Thoracic aorta (tissue), 2 donors: ENCODE measurements at places on chromosomes 12 and 14. TPM values are rescaled to one million over a fixed set of nuclear protein-coding genes. Genes with fewer than 3 reads are reported as not detected.

GRCh38 chr14:53541411-53541810 is 388.3 kb upstream of the DDHD1 start:
- no peak for DNase-seq

DNA sequence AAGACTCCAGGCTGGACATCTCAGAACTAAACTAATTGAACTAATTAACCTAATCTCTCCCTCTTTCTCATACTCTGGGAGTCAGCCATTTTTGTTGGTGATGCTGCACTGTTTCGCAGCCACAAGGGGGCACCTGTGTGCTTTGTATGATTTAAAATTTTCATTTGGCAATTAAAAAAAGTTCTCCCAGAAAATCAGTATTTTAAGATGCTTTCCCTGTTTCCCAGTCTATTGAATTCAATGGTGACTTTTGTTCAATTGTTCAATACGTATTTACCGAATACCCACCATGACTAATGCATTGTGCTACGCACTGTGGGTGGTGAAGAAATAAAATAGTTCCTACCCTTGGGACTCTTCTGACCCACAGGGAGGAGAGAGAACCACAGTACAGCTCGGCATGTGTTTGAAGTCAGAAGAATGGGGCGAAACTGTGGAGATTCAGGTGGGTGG is 63.7 kb downstream of the ZNF664 start:
- DNase-seq, result no peak

- DNase-seq, result no peak
Observed at GRCh38 chr12:61998791-61999190, 261.4 kb upstream of the USP15 start.

DNA sequence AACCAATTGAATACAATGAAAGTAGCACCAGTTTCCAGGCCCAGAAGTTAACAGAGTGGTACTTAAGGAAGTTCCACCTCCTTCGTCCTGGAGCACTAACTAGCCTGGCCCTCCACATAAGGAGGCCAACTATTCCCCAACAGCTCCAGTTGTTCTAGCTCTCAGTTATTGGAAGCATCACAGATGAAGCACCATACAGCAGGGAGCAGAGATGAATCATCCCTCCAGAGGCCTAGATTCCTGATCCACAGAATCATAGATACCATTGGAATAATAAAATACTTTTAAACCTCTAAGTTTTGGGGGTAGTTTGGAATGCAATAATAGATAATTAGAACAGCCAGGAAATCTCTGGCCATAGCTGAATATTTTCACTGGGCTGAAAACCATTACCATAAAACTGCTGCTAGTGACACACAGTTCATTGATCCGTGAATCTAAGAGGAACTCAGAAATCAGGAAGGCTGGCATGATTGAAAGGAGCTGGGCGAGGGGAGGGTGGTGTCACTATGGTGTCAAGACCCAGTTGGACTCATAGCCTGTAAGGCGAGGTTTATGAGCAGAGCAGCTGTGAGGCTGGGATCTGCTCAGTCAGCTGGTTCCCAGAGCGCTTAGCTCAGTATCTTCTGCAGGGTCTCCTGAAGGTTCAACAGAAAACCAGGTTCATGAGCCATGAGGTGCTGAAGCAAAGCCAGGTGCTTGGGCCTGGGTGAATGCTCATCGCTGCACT is 371.4 kb upstream of the TMTC1 start:
- no peak for DNase-seq

GRCh38 chr12:66188584-66189485 is at the start of gene IRAK3:
Gene IRAK3, plus strand, starts transcription at chr12:66189214. Its CDS starts 86 bp downstream, at chr12:66189300.
- peak; percentile 40 for DNase-seq

DNA sequence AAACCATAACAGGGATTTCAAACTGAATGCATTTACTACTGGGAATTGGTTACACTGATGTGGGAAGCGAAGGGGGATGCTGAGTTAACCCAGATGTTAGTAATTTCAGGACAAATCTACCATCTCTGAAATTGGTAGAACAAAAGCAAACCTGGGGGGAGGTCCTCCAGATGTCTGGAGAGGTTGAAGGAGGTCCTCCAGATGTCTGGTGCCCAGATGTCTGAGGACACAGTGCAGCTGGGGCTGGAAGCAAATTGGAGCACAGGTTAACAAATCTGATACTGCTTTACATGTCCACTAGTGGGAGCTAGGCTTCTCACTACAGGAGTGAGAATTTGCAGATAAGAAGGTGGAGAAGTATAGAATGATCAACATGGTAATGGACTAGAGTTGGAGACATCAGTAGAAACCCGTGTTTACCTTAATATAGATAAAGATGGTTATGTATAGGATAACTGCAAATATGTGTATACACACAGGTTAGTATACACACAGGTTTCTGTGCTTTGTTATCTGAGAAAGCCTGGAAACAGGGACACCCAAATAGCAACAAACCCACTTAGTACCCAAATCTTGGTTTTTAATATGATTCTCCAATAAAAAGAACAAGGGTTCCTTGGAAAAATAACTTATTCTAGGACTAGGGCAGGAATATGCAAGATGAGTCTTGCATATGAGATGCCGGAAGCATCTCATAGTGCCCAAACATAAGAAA is 162.5 kb downstream of the C12orf50 start:
- no peak for DNase-seq

GRCh38 chr12:89537389-89537788 is 11.5 kb upstream of the POC1B start:
- no peak for DNase-seq

GRCh38 chr14:69760810-69761209 is 6.1 kb upstream of the SRSF5 start:
- DNase-seq, result no peak

- DNase-seq, result peak; percentile 65
Observed at GRCh38 chr12:6226002-6226678, 25.9 kb downstream of the CD9 start.

- DNase-seq, result peak; percentile 80
Observed at GRCh38 chr12:12562585-12563261, at the start of gene DUSP16. Gene DUSP16, minus strand, starts transcription at chr12:12562863. Its CDS starts 41,765 bp downstream, at chr12:12521098.

GRCh38 chr14:65193916-65194590 is 91.7 kb upstream of the MAX start:
- DNase-seq, result no peak

GRCh38 chr12:30763053-30763452 is 8.3 kb upstream of the CAPRIN2 start:
- no peak for DNase-seq

DNA sequence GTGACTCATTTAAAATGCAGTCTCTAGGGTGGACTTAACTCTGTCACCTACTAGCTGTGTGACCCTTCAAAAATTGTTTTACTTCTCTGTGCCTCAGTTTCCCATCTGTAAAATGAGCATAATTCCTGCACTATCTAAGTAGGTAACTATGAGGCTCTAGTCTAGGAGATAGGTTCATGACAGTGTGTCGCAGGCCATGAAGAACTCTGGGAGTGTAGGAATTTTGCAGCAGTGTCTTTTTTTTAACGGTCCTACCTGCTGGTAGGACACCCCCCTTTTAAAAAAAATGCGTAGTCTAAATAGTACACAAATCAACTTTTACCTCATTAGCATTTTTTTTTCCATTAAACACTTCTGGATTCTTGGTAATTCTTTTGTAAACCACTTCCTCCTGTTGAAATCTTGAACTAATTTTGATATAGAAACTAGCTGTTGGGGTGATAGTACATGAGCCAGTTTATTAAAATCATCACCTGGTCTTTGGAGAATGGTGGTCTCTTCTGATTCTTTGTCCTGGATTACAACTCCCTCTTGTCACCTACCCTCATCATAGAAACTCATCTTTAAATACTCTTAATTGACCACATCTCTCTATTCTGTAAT is 86.0 kb upstream of the SLC38A2 start:
- DNase-seq, result no peak

DNA sequence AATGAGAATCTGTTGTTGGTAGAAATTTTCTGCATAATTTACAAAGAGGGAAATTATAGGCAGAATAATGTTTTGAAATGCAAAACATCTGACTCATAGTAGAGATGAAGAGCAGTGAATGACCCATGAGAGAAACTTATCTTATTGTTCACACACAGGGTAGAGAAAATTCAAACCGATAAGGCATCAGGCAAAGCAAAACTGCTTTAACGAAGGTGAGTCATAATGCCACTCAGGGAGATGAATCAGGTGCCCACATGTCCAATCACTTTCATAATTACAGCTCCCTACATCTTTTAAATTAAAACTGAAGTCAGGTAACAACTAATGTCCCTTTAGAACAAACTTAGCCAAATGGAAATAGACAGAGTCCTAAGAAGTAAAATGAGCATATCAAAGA is 265.6 kb upstream of the GARIN6 start:
- DNase-seq, result no peak

GRCh38 chr12:58575256-58575655 is 345.0 kb downstream of the LRIG3 start:
- no peak for DNase-seq

DNA sequence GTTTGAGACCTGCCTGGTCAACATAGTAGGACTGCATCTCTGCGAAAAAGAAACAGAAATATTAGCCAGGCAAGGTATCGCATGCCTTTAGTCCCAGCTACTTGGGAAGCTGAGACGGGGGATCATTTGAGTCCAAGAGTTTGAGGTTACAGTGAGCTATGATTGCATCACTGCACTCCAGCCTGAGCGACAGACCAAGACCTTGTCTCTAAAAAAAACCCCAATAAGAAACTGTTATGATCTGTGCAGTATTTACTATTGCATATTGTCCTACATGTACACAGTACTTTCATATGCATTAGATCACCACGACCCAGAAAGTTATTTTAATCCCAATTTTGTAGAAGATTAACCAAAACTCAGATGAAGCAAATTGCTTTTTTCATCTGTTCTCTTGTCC is 187.5 kb downstream of the PCNX1 start:
- no peak for DNase-seq

DNA sequence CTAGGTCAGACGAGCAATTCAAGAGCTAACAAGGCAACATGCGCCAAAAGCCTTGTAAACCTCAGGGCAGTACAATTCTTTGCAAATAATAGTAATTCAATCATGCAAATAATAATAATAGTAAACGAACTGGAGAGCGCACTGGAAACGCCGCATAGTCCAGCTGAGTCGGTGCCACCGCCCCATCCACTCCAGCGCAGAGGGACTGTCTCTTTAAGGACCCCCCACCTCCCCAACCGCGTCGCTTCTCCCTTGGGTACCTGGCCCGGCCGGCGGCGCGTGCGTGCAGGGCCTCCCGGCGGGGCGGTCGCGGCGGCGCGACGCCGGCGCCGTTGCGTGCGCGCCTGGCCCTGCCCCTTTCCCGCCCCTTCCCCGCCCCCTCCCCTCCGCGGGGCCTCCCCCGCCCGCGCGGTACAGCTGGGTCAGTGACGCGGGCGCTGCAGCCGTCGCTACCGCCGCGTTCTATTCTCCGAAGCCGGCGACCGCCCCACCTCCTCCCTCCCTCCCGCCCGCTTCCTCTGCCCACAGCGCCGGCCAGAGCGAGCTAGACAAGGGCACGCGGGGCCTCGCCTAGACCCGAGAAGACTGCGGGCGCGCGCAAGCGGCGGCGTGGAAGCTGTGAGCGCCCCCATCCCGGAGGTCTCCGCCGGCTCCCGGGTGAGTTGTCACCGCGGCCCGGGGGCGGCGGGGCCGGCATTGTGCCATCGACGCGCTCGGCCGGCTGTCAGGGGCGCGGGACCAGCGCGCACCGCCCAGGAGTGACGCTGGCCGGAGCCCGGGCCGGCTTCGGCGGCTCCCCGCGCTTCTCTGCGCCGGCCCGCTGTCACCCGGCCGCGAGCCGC is at the start of gene SUSD6:
Gene SUSD6 (plus strand): TSS at position 425 of the 842 bp plus-strand sequence. CDS start 46,997 bp downstream, outside the sequence.
- peak; percentile 71 for DNase-seq

DNA sequence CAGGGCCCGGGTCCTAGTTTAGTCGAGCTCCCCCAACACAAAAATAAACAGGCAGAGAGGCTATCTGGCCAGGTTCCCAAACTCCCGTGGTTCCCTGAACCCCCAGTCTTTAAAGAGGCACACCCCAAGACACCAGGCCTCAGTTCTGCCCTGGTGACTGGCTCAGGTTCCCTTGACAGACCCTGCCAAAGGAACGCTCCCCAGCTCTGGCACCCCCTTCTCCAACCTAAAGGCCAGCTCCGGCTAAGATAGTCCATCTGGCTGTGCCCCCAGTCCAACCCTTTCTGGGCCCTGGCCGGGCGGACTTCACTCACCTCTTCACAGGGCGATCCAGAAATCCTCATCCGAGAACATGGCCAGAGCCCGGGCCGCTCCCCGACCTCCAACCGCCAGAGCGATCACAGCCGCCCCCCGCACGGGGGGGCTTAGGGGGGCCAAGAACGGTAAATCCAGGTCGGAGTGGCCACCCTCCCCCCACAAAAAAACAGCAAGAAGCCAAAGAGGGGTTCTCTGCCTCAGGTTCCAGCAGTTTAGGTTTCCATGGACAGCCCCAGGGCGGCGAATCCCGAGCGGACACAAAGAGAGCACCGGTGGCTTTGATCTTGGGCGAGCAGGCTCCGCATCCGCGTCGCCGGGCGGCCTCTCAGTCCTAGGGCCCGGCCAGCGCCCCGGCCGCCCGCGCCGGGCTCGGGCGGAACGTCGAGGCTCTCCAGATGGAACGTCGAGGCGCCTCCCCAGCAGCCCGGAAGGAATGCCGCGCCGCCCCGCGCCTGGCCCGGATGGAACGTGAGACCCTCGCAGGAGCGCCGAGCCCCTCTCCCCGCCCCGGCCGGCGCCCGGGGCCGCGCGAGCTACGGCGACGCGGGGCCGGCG is 1.1 kb downstream of the KMT2D start:
- no peak for DNase-seq

DNA sequence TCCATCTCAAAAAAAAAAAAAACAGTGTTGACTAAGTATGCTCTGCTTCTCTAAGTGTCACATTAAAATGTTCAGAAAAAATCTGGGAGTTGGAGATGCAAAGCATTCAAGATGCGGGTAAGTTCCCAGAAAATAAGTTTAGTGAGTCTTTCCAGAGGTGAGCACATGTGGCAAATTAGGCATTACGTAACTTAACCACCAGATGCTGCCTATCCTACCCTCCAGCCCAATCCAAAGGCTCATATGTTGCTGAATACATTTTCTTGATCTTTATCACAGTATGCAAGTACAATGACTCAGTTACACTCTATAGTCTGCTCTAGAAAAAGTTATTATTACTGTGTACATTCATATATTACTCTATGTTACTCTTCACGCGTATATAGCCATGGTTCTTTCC is 3.6 kb downstream of the SLC2A14 start:
- DNase-seq, result no peak

Gene CTSG
- total RNA-seq, result 8.8 TPM

Gene KRT82
- total RNA-seq, result not detected

Gene DNAJC22
- total RNA-seq, result 1.5 TPM

Gene MFAP5
- total RNA-seq, result 158 TPM

Gene SLC4A8
- total RNA-seq, result 7.1 TPM

Gene CLEC4D
- 0.63 TPM for total RNA-seq

Gene CLEC4A
- 5.1 TPM for total RNA-seq

Gene KRT83
- total RNA-seq, result not detected
